ENCODE measurements at places on chromosomes 2 and 18.

DNA sequence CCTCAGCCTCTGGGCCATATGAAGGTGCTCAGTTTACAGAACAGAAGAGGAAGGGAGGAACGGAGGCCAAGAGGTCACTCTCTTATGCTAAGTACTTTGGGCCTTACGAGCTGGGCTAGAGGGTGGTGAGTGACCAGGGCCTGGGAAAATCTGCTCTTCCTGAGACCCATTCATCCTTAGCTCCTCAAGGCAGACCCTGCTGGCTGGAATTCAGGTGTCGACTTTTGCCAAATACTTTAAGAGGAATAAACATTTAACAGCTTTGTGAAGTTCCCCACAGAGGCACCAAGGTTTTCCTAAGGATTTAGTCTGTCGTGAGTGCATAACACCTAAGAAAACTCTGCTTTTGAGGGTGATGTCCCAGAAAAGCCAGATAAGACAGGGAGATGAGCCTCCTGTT lies 129.7 kb upstream of the SIX2 start:
- DNase-seq, result no peak

DNA sequence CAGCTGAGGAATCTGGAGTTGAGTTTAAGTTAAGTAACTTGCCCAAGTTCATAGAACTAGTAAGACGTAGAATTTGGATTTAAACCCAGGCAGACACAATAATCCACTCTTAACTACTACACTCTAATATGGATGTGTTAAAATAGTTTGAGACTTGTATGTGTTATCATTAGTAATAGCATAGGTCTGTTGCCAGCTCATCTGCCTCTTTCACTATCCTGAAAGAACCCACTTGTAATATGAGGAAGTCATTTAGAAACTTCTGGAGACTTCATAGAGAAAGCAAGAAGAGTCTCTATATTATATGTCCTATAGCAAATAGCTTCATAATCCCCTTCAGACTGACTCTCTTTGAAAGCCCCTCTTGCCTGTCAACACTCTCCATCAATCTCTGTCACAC lies 43.0 kb upstream of the ACADL start:
- no peak for DNase-seq

GRCh38 chr18:58438958-58439300 lies 190.0 kb downstream of the ALPK2 start:
- DNase-seq, result no peak

DNA sequence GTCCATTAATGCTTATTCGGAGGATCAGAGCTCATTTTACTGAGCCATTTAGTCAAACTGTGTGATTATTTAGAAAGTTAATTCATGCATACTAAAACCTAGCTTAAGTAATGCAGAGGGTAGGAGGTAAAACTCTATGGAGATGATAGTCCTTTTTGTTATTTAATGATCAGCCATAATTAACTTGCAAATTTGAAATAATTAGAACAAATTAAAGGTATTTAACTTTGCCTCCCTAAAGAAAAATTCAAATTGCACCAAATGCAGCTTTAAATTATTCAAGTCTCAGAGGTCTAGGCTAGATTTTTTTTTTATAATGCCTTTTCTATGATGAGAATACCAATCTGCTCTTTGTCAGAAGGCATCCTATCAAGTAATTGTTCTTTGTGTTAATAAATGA lies 310.9 kb downstream of the KIAA1328 start:
- no peak for DNase-seq

DNA sequence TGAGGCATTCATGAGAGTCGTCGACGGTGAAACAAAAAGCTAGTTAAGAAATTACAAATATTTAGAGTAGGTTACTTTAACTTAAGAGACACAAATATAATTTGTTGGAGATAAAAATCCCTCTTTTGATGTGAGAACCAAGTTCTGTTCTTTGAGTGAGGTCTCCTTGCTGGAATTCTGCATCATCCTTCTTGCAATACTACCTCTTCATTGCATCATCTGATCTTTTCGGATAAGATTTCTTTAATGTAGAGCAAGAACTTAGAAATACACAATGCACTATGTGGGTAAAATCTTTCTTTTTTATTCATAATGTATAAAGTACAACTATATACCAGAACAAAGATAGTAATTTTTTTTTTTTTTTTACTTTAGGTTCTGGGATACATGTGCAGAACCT lies 118.4 kb downstream of the ARL4C start:
- DNase-seq, result no peak

DNA sequence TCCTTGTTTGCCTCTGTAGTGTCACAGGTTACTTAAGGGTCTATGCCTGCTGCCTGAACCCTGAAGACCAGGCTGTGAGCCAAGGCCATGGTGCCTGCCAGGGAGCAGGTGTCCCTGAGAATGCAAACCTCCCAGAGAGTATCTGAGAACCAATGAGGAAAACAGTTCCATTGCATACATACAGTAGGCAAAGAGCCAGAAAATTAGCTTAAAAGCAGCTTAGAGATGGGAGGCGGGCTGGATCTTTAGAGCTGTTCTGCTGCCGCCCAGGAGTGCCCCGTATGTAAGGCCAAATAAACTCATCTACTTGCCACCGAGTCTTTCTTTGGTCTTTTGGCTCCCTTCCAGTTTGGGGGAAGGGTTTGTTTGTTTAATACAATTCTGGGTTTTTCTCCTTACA lies 327.9 kb downstream of the CLIP4 start:
- DNase-seq, result no peak

DNA sequence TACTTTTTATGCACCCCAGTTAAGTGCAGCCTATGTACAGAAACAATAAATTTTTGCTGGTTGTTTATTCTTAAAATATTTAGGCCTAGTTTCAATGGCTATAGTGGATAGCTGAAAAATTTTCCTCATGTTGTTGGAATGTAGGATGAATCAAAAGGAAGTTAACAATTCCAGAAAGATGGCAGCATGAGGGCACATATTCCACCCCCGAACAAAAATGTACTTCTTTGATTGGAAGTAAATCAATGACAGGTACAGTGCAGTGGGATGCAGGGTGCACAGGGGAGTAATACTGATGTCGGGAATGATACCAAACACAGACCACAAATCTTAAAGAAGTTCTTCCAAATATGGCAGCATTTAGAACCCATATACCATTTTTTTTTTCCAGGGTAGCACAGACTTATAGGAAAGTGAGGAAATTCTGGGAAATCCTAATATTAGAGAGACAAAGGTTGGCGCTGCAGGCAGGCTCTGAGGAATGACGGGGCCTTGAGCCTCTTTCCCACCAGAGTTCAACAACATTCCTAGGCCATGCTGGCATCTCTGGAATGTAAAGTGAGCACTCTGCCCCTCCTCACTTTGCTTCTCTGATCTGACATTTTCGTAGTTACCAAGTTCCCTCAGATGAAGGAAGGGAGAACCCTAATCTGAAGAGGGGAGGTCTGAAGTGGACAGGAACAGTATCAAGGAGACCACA lies 36.6 kb upstream of the IKZF2 start:
- no peak for DNase-seq

- DNase-seq, result no peak
These were observed 190.5 kb downstream of the LOXHD1 start for GRCh38 chr18:46466234-46467160.
